HuH-7 (cell line): ENCODE measurements at places on chromosomes 2 and 18.

DNA sequence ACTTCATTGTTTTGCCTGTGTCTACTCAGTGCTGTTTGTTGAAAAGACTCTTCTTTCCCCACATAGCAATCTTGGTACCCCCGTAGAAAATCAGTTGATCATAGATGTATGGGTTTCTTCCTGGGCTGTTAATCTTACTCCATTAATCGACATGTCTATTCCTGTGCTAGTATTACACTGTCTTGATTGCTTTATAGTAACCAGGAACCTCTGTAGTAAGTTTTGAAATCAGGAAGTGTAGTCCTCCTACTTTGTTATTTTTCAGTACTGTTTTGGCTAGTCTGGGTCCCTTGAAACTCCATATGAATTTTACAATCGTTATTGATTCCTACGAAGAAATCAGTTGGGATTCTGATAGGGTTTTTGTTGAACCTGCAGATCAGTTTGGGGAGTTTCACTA is 78.8 kb upstream of the FAM136A start:
- DNase-seq = no peak

- DNase-seq = no peak
Observed at GRCh38 chr2:198905881-198906612, 551.7 kb downstream of the SATB2 start.

DNA sequence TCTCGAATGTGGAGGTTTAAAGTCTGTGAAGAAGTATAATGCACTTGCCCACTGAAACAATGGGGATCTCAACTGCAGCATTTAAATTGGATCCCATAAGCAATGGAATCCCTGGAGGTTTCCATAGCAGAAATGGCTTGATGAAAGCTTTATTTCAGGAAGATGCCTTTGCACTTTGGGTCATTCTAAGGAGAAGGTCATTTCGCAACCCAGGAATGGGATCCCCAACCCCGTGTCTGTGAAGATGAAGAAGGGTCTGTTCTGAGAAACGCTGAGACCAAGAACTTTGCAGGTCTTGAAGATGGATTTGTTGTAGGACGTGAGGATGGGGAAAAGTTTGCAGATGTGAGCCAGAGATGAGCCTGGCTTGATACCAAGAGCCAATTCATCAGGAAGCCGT is 1.8 kb upstream of the KCNG3 start:
- no peak for DNase-seq

GRCh38 chr2:127701651-127702394 is 526 bp downstream of the SFT2D3 start:
- peak; percentile 70 for DNase-seq

DNA sequence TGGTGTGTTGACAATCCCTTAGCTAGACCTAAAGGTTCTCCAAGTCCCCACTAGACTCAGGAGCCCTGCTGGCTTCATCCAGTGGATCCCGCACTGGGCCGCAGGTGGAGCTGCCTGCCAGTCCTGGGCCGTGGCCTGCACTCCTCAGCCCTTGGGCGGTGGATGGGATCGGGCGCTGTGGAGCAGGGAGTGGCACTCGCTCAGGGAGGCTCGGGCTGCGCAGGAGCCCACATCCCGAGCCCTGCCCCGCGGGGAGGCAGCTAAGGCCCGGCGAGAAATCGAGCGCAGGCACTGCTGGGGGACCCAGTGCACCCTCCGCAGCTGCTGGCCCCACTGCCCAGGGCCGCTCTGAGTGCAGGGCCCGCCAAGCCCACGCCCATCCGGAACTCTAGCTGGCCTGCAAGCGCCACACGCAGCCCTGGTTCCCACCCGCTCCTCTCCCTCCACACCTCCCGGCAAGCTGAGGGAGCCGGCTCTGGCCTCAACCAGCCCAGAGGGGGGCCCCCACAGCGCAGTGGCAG is 20.8 kb upstream of the ROCK1 start:
- DNase-seq = no peak

- no peak for DNase-seq
Observed at GRCh38 chr2:3571284-3571683, 3.8 kb upstream of the RPS7 start.
